AG08395 (cell line): ENCODE measurements at places on chromosomes 5 and 9.

DNA sequence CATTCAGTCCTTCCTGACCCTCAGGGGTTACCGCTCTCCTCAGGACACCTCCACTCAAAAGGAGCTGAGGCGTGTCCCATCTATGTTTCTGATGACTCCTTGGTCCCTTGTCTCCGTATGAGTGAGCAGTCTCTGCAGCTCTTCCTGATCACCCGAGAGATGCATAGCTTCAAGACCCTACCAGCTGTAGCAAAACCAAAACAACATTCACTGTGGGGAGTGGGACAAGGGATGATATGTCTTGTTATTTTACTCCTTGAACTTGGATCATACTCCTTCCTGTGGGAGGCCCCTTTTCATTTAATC, 14.4 kb downstream of the GLDC start:
- no peak for DNase-seq

DNA sequence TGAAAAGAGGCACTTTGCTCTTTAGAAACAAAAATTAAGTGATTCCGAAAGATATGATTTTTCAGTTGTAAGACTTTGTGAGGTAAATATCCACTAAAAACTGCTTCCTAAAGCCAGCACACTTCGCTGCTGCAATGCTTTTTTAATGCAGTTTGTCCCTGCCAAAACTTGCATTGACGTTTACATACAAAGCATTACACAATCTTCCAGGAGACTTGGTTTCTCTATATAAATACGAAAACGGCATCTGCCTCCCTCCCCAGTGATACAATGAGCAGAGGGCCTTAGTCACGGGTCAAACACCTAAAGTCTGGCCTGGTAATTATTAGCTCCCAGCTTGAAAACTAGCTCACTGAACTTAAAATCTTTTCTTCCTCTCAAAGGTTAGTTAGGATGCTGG, 170.7 kb downstream of the TSSK1B start:
- DNase-seq, result no peak

DNA sequence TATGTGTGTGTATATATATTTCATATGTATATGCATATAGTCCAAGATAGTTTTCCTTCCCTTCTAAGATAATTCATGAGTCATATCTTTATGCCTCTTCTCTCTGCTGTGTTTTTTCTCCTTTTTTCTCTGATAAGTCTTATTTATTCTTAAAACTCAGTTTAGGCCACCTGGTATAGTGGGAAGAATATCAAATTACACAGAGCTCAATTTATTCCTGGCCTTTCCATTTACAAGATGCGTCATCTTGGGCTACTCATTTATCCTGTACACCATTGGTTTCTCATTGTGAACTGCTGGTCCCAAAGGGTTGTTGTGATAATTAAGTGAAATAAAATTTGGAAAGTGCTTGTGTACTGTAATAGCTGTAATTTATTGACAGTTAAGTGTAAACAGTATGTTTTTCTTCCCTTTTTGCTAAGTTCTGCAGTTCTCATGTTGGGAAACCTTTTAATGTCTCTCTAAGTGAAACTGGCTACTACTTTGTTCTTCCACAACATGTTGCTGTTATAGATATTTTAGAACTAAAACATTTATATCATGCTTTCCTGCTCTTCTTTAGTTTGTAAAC, 19.4 kb downstream of the CCDC171 start:
- DNase-seq, result no peak

GRCh38 chr5:61624553-61625136, 292.6 kb downstream of the ZSWIM6 start:
- DNase-seq, result no peak

DNA sequence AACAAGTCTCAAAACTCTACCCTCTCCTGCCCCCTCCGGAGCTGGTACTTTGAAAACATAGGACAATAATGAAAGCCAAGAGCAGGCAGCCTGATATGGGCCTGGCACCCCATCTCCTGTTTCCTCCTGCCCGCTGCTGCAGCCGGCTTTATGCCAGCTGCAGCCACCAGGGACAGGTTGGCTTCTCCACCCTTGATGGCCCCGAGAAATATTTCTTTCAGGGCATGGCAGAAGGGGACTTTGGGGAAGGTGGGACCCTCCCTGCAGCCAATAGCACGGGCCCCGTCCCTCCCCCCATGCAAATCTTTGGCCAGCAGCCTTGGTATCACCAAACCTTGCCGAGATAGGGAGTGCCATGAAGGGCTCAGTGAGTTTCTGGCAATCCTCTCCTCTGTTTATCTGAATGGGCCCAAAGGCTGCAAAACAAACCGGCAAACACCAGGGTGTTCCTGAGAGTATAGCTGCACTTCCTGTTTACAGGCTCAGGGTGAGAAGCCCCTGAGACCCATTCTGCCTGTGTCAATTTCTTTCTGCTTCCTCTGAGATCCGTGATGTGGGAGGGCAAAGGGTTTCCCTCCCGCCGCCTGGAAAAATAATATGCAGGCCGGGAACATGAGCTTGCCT, 73.4 kb upstream of the BOD1 start:
- no peak for DNase-seq

DNA sequence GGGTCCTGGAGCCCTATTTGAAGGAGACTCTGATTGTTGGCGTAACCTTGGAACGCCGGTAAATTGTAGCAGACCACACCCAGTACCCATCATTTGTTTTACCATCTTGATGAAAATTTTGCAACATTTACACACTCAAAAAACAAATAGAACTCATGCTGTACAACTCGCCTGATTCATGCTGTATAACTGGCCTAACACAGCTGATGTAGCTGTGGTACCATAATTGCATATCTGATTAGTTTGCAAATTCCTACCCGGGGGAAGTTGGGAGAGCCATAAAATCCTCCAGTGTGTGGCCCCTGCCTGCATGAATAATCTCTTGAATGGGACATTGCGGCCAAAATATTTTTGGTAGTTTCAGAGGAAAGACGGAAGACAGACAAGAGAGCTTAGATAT, 9.7 kb downstream of the NIPAL4 start:
- no peak for DNase-seq
